ENCODE measurements at places on chromosomes 1 and 21.
A peak's percentile ranks its signal among the peaks of the same experiment; 100 is the strongest.

GRCh38 chr1:225896937-225897549 lies 8.1 kb upstream of the LEFTY1 start:
- no peak for DNase-seq

DNA sequence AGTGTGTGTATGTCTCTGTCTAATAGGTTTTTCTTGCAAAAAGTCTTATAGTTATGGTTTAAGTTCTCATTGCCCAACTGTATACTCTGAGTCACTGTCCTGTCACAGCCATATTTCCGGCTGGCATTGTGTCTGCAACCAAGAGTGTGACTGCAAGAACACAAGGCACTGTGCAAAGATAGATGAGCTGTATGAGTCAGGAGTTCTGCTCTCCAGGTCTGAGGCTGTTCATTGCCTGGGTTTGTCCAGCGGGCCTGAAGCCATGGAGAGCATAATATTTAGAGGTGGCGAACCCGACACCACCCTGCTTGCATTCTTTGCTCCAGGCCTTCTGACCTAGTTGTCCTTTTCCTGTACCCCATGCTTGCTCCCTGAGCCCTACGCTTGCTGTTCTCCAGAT lies 50.9 kb upstream of the CNIH3 start:
- DNase-seq, result peak; percentile 80

- DNase-seq, result peak; percentile 49
Observed at GRCh38 chr21:38282921-38283320, 26.1 kb downstream of the KCNJ15 start.

GRCh38 chr21:14548779-14549178 lies 2.7 kb upstream of the SAMSN1 start:
- DNase-seq, result no peak

GRCh38 chr1:168057921-168058320 lies 78.8 kb downstream of the GPR161 start:
- no peak for DNase-seq

DNA sequence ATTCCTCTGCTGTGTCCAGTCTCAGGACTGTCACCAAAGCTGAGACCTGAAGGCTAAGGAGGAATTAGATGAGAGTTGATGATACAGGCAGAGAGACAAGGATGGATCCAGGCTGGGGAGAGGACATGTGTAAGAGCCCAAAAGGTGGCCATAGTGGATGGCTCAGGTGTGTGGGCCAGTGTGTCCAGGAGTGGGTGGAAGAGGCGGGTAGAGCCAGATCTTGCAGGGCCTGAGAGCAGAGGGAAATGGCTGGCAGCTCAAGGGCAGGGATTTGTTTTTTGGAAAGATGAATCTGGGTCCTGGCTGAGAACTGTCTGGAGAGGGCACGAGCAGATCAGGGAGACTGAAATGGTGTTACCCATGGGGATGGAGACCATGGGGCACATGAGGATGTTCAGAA lies 38.1 kb downstream of the AZIN2 start:
- DNase-seq, result no peak

DNA sequence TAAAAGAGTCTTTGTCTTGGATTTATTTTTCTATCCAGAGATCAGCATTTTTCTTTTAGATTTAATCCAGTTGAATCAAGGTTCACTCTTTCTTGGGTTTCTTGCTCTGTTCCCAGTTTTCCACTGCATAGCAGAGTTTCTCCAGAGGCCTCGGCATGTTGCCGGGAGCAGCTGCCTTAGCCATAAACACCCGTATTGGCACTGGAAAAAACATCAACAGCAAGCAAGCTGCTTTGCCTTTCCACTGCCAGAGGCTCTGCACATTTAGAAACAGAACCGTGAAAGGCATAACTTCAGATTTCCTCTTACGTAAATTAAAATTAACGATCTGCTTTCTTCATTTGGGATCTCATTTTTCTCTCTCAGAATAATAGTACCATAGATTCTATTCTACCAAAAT lies 181.8 kb upstream of the L1TD1 start:
- no peak for DNase-seq

GRCh38 chr1:44067266-44068250 lies 36.3 kb upstream of the SLC6A9 start:
- DNase-seq, result no peak

- DNase-seq, result no peak
Observed at GRCh38 chr1:221715321-221716169, 26.3 kb downstream of the DUSP10 start.

DNA sequence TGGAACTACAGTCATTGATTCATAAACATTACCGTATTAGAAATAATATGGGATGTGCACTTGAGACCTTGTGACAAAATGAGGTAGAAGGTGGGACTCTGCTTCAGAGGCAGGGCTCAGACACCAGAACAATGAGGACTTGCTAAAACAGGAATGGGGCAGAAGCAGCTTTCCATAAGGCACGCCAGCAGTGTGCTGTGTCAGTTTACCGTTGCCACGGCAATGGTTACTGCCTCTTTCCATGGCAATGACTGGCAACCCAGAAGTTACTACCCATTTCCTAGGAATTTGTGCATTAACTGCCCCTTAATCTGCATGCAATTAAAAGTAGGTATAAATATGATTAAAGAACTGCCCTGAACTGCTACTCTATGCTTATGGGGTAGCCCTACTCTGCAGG lies 169.0 kb downstream of the CHRM3 start:
- DNase-seq, result no peak

- no peak for DNase-seq
Observed at GRCh38 chr1:168794057-168794456, 65.1 kb upstream of the DPT start.

All from fibroblast of upper back skin (primary cell).